Lower lobe of right lung (tissue), 2 donors: ENCODE measurements at places on chromosomes 1 and 21.

DNA sequence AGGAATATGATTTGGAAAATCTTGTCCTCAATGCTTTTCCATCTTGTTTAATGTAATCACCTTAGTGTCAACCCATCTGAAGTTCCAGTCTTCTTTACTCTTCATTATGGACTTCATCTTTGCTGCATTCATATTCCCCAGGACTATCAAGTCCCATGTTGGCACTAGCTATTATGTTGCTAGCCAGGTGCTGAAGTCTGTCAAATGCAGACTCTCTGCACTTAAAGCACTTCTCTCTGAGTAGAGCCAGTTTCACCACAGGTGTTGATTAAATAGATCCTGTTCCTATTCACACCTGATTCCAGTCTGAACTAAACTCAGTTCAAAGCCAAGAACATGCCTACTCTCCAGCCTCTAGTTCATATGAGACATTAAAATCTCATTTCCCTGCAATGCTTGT lies 75.0 kb upstream of the PKN2 start:
- DNase-seq: no peak

GRCh38 chr1:153687346-153688125 lies 9.0 kb downstream of the NPR1 start:
- DNase-seq: peak; percentile 30

GRCh38 chr1:196661345-196661744 lies 9.5 kb downstream of the CFH start:
- no peak for DNase-seq

DNA sequence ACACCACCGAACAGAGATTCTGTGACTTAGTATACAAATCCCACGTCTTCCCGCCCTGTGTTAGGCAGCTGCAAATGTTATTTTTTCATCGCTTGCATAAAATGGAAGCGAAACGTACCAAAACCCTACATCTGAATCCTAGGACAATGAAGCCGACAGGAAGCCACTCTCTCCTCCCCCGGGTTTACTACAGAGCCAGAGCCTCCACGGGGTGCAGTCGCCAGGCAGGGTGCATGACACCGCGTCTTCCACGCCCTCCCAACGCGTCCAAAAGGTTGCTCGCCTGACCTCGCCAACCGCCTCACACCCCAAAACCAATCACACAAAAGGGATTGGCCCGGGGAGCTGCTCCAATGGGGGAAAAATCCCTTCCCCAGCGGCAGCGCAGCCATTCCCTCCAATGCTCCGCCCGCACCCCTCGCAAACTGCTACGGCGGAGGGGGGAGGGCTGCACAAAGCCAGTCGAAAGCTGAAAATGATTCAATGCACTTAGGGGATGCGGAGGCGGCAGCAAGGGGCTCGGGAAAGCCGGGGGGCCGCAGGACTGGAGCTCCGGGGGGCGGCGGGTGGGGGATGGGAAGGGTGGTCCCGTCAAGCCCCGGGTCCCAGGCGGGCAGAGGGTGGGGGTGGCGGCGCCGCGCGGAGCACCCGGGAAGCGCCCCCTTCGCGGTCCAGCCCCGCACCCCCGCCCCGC lies 701 bp downstream of the CEP170 start:
- peak; percentile 86 for DNase-seq

DNA sequence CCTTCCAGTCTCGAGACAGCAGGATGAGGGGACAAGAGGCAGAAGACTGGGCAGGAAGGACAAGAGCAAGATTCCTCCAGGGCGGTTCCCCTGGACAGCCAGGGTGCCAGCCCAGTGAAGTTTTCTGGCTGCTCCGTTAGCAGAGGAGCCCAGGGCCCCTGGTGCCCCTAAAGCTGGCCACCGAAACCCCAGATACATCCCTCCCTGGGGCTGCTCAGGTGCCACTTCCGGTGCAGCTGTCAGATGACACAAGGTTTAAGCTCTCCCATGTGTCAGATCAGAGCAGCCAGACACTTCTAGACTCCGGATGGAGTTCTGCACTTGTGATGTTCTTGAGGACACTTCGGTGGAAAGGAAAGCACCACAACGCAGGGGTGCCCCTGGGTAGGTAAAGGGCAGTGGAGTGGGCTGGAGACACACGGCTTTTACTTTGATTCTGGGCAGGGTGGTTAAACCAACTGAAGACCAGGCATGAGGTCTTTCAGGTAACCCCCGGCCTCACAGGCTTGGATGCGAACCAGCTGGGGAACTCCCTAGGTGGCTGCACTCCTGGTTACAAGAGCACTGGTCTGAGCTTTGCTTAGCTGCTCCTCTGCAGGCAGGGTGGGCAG lies 85.7 kb downstream of the ITPKB start:
- DNase-seq: peak; percentile 29
